ENCODE measurements at places on chromosomes 3 and 15.
A peak's percentile ranks its signal among the peaks of the same experiment; 100 is the strongest.

DNA sequence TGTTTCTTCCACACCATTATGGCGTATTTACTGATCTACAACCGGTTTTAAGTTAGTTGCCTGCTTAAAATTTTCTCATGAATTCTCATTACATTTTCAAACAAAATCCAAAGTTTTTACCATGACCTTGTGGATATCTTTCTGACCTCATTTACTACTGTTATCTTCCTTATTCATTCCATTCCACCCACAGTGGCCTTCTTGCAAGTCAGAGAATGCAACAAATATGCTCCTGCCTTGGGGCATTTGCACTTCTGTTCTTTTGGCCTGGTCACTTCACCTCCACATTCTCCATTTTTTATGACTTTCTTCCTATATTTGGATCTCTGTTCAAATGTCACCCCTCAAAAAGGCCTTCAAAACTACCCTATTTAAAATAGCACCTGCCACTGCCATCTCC, 8.8 kb upstream of the SLC15A2 start:
- no peaks in the 10 kb centered on the region for H3K27me3 ChIP-seq
- H3K4me3 ChIP-seq = no peak overlapping the region
- peak overlapping the region; percentile 1 for H3K27ac ChIP-seq
- peaks cover 16% of the 10 kb centered on the region for H3K36me3 ChIP-seq
- peaks cover 4% of the 10 kb centered on the region for H3K4me1 ChIP-seq

- H3K4me1 ChIP-seq = peaks cover 6% of the 10 kb centered on the region
- DNase-seq = no peak
- H3K27me3 ChIP-seq = peaks cover 2% of the 10 kb centered on the region
- no peaks in the 10 kb centered on the region for H3K36me3 ChIP-seq
- H3K4me3 ChIP-seq = no peak overlapping the region
- no peak overlapping the region for H3K27ac ChIP-seq
Measured at GRCh38 chr15:62637574-62637897, 405.0 kb upstream of the TPM1 start.

GRCh38 chr3:31265646-31266428, 266.9 kb upstream of the STT3B start:
- H3K27me3 ChIP-seq = no peaks in the 10 kb centered on the region
- no peak overlapping the region for H3K4me3 ChIP-seq
- peaks cover 4% of the 10 kb centered on the region for H3K4me1 ChIP-seq

DNA sequence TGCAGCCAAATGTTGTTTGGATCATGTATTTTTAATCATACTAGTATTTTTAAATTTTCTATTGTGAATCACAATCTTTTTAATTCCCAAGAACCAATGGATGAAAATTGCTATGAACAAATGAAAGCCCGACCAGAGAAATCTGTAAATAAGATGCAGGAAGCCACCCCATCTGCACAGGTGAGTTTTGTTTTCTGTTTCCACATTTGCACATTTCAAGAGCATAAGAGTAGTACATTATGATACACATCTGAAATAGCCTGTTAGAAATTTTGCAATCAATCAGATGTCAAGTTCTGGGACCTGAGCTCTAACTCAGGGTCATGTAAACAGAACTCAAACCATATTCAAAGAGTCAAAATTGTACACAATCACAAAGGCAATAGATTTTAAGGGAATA, 26.5 kb downstream of the TRAT1 start:
- no peak overlapping the region for H3K4me3 ChIP-seq
- DNase-seq = no peak
- H3K27ac ChIP-seq = no peak overlapping the region
- no peaks in the 10 kb centered on the region for H3K27me3 ChIP-seq
- peaks cover 42% of the 10 kb centered on the region for H3K4me1 ChIP-seq
- H3K36me3 ChIP-seq = peaks cover 72% of the 10 kb centered on the region

- peak within 1 kb of the TSS; percentile 98 for H3K4me3 ChIP-seq
- peak within 1 kb of the TSS; percentile 98 for H3K27ac ChIP-seq
- H3K27me3 ChIP-seq = no peaks in the 10 kb centered on the region
- peaks cover 28% of the 10 kb centered on the region for H3K36me3 ChIP-seq
- peak; percentile 89 for DNase-seq
- H3K4me1 ChIP-seq = peaks cover 32% of the 10 kb centered on the region
Measured at GRCh38 chr15:40569129-40569953, at the start of gene RPUSD2. RPUSD2 (plus strand) TSS chr15:40569299; CDS start chr15:40569338, 39 bp downstream.

GRCh38 chr15:98874773-98875172, 132.8 kb downstream of the PGPEP1L start:
- H3K4me1 ChIP-seq = peaks cover 24% of the 10 kb centered on the region
- H3K4me3 ChIP-seq = no peak overlapping the region
- H3K36me3 ChIP-seq = peaks cover 3% of the 10 kb centered on the region
- DNase-seq = no peak
- no peaks in the 10 kb centered on the region for H3K27me3 ChIP-seq
- no peak overlapping the region for H3K27ac ChIP-seq

All from activated T-helper 2 cell treated with anti-CD3 and anti-CD28 coated beads, Interferon-gamma antibody, Interleukin-2, Interleukin-4, amounts not matched to agents 10 μg/mL and 5 μg/mL and 100 μg/mL, durations not matched to agents 14 hours and 24 hours and 36 hours (primary cell).